ENCODE measurements at places on chromosomes 4 and X.

- H3K27me3 ChIP-seq: no peaks in the 10 kb centered on the region
- H3K4me3 ChIP-seq: no peak overlapping the region
- DNase-seq: no peak
- H3K4me1 ChIP-seq: no peaks in the 10 kb centered on the region
These were observed 803.0 kb downstream of the DMD start for GRCh38 chrX:32408389-32408788.

GRCh38 chr4:6468376-6468775 is 4.0 kb downstream of the PPP2R2C start:
- no peak overlapping the region for H3K27ac ChIP-seq
- H3K4me1 ChIP-seq: peaks cover 8% of the 10 kb centered on the region
- H3K27me3 ChIP-seq: no peaks in the 10 kb centered on the region
- DNase-seq: no peak

DNA sequence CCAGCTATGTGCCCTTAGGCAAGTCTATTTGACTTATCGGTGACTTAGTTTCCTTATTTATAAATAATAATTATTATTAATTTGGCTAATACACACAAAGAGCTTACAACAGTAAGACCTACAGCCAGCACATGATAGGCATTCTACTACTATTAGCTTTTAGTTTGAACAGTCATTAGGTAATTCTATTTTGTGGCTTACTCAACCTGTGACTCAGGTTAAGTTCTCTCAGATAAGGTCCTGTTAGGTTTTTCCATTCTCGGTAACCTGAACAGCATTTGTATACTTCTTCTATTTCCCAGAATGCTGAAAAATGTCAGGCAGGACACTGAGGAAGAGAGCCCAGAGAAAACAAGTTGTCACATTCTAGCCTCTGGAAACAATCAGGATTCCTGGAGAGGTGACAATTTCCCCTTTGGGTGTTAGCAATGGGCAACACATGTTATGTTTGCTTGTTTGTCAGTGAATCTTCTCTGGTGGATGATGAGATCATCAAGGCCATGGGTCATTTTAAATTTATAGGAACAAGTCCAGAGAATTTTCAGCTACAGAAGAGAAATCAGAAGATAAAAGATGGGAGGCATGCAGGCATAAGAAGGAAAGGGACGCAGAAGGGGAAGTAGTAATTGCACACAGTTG is 2144.7 kb downstream of the PCDH7 start:
- DNase-seq: no peak
- no peak overlapping the region for H3K4me3 ChIP-seq
- no peak overlapping the region for H3K27ac ChIP-seq
- no peaks in the 10 kb centered on the region for H3K27me3 ChIP-seq

DNA sequence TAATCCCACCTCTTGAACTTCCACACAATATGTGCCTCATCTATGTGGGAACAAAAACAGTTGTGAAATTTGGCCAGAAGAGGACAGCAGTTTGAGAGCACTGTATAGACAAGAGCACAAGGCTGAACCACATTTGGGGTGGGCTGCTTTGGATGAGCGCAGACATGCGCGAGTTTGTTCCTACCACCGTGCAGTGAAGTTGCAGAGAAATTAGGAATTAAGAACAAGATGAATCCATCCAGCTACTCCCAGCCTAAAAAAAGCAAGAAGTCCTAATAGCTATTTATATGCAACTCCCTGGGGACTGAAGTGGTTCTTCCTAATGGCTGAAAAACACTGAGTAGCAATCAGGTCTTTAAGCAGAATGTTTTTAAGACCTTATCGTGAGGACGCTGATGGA is 1.0 kb downstream of the GAB3 start:
- H3K4me3 ChIP-seq: peak overlapping the region; percentile 81
- no peaks in the 10 kb centered on the region for H3K27me3 ChIP-seq
- peak overlapping the region; percentile 81 for H3K27ac ChIP-seq
- no peak for DNase-seq
- peaks cover 9% of the 10 kb centered on the region for H3K4me1 ChIP-seq
- no peaks in the 10 kb centered on the region for H3K36me3 ChIP-seq

DNA sequence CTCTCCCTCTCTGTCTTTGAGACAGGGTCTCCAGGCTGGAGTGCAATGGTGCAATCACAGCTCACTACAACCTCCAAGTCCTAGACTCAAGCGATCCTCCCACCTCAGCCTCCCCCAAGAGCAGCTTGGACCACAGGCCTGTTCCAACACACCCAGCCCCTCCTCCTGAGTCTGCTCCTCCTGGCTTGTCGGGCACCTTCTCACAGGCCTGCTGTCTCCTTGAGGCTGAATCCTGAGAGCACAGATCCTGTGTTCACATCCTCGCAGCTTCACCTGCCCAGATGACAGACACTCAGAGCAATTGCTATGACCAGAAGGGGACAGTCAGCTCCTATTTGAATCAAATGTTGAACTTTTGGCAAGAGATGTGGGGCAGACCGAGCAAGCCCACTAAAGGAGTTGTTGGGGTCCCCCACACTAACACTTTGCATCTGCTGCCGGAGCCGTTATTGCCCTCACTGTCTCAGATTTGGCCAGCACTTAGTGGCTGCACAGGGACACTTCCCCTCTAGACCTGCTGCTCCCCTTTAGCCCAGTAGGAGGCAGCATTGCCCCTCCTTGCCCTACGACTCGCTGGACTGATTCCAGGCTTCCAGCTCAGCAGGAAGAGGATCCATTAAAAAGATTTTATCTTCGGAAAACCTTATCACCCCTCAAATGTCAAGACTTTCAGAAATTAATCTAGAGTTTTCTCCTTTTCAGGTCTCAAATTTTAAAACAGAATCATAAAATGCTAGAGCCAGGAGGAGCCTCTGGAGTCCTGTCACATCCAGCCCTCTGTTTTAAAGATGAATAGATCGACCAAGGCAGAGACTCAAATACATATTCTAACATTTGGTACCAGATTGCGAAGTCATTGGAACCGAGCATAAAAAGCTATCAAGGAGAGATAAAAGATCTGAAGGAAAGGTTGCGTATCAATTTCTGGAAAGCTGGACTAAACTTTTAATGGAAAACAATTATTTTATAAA is 113.7 kb downstream of the USP46 start:
- no peaks in the 10 kb centered on the region for H3K27me3 ChIP-seq
- H3K27ac ChIP-seq: no peak overlapping the region
- no peaks in the 10 kb centered on the region for H3K36me3 ChIP-seq
- H3K4me3 ChIP-seq: peak overlapping the region; percentile 19
- peak; percentile 58 for DNase-seq

- peak overlapping the region; percentile 78 for H3K4me3 ChIP-seq
- no peaks in the 10 kb centered on the region for H3K27me3 ChIP-seq
- peaks cover 31% of the 10 kb centered on the region for H3K4me1 ChIP-seq
- no peaks in the 10 kb centered on the region for H3K36me3 ChIP-seq
These were observed 47.5 kb upstream of the BCOR start for GRCh38 chrX:40145001-40145922.

DNA sequence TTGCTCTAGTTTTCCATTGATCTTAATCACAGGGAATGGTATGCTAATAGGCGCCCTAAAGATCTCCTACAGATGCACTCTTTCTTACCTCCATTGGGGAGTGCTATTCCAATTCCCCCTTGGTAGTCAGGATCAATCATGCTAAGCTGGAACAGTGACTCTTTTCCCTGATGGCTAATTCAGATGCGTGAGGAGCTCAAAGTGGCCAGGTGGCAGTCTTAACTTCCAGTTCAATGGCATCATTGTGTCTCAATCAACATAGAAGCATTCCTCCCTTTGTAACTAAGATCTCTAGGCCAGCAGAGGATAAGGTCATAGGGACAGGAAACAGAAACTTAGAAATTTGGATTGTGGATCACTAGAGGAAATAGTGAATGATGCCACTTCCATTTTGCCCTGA is 216.8 kb downstream of the GRID2 start:
- H3K27me3 ChIP-seq: no peaks in the 10 kb centered on the region
- DNase-seq: no peak
- no peaks in the 10 kb centered on the region for H3K4me1 ChIP-seq
- no peak overlapping the region for H3K4me3 ChIP-seq
- no peak overlapping the region for H3K27ac ChIP-seq

DNA sequence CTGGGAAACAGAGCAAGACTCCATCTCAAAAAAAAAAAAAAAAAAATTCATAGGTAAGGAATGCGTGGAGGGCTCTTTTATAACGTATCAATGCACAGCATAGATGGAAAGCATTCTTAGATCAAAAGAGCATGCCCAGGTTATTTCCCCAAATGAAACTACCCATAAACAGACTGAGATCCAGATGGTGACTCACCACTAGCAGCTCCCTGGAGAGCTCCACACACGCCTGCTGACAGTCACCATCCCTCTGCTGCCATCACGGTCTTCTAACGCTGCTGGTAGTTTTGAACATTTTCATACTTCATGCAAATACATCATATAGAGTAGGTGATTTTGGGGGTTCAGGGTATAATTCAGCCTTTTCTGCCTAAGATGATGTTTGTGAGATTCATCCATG is 136.9 kb downstream of the ASMT start:
- H3K4me1 ChIP-seq: no peaks in the 10 kb centered on the region
- no peaks in the 10 kb centered on the region for H3K27me3 ChIP-seq
- H3K27ac ChIP-seq: no peak overlapping the region
- DNase-seq: no peak
- H3K4me3 ChIP-seq: no peak overlapping the region

DNA sequence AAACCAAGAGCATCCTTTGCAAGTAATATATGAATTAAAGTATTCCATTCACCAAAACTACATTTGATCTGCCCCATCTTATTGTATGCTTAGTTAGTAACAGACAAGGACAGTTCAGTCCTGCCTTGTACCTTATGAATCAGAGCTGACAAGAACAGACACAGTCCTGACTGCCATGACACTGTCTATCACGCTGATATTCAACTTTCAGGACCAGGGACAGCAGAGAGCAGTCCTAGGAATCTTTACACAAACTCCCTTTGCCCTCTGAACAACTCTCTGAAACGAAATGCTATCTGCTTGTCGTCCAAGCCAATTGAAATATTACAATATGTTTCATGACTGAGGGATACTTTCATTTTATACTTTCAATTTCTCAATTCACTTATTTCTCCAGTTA is 268.6 kb upstream of the VCX start:
- DNase-seq: no peak
- H3K4me3 ChIP-seq: no peak overlapping the region
- H3K27ac ChIP-seq: no peak overlapping the region
- no peaks in the 10 kb centered on the region for H3K4me1 ChIP-seq

DNA sequence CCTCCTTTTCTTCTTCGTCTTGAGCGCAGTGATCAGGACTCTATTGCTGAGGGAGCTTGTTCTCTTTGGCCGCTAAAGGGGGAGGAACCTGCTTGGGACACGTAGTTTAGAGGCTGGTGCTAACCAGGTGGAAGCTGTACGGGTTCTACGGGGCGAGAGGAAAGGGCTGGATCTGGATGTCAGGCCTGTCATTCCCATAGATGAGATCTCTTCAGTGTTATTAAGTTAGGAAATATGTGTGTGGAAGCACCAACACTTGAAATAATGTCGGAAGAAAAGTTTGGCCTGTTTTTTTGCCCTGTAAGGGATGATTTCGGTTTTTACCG is 643 bp downstream of the SRP72 start:
- H3K4me1 ChIP-seq: peaks cover 44% of the 10 kb centered on the region
- peak overlapping the region; percentile 87 for H3K4me3 ChIP-seq
- H3K27ac ChIP-seq: peak overlapping the region; percentile 89
- no peaks in the 10 kb centered on the region for H3K27me3 ChIP-seq
- DNase-seq: no peak

DNA sequence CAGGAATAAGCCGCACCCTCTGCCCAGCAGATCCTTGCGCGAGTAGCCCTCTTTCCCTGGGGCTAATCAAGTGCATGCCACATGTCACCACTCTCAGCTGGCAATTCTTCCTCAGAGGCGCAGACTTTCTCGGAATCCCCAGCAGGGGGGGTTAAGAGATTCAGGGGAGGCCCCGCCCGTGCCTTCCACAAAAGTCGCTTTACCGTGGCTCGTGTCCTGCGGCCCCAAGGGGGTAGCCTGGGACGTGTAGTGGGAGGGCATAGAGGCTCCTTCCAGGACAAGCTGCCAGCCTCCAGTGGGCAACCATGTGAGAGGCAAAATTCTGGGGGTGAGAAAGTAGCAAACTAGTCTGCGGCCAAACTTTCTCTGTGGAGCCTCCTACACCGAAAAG is 652 bp downstream of the SRPX start:
- H3K4me1 ChIP-seq: peaks cover 7% of the 10 kb centered on the region
- no peaks in the 10 kb centered on the region for H3K27me3 ChIP-seq
- H3K4me3 ChIP-seq: peak overlapping the region; percentile 68
- no peaks in the 10 kb centered on the region for H3K36me3 ChIP-seq
- DNase-seq: no peak

DNA sequence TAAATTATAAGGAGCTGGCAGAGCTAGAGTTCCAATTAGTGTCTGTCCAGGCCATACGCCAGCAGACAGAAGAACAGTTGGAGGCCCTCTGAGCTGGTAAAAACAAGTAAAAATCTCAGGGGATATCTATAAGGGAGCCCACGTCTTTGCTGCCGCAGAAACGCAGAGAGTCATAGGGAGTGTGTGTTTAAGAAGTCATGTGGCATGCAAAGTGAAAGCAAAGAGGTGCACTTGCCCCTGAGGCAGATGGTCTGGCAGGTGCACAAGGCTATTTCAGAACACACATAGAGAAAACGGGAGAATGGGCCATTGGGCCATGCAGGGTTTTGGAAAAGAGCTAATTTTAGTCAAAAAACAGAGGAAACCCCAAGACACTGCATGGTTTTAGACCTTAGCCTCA is 92.7 kb downstream of the NAP1L3 start:
- no peak overlapping the region for H3K27ac ChIP-seq
- H3K4me3 ChIP-seq: no peak overlapping the region
- no peak for DNase-seq
- no peaks in the 10 kb centered on the region for H3K27me3 ChIP-seq
- H3K4me1 ChIP-seq: no peaks in the 10 kb centered on the region

GRCh38 chrX:50618788-50619558 is 148.3 kb upstream of the DGKK start:
- no peak overlapping the region for H3K4me3 ChIP-seq
- no peaks in the 10 kb centered on the region for H3K27me3 ChIP-seq

DNA sequence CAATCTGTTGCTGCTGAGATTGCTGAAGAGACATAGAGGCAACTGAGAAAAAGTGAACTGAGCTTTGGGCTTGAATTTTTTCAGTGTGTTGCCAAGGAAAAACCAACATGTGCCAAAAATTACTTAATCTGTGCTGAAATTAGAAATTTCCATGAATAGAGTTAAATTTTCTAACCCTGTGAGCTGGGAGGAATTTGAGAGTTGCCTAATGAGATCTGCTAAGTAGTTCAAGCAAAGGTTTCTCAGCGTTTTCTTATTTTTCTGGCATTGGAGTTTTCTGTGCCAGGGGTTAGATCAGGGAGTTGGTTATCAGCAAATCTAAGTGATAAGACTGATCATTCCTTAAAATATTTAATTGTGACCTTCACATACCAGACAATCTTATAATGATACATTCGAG is 457.5 kb upstream of the GNPDA2 start:
- H3K27ac ChIP-seq: no peak overlapping the region
- no peak overlapping the region for H3K4me3 ChIP-seq
- H3K36me3 ChIP-seq: no peaks in the 10 kb centered on the region
- no peak for DNase-seq

DNA sequence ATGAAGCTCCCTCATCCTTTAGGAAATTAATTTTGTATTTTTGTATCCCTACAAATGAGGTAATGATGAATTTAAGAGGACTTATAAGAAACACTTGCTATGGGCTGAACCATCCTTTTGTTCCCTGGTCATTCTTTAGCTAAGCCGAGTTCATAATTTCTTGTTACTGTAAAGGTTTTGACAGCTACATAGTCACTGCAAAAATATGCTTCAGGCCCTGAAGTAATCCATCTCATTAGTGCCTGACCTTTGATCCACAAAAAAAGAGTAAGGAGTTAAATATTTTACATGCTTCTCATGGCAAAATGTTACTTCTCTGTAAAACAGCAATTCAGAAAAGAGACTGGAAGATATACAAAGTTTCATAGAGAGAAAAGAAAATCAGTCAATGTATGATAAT is 290.6 kb upstream of the SLIT2 start:
- H3K4me1 ChIP-seq: no peaks in the 10 kb centered on the region
- no peaks in the 10 kb centered on the region for H3K27me3 ChIP-seq
- H3K4me3 ChIP-seq: no peak overlapping the region
- H3K36me3 ChIP-seq: no peaks in the 10 kb centered on the region
- no peak for DNase-seq

Measured in thoracic aorta (tissue), 2 donors.